Tibial nerve (tissue), 4 donors: ENCODE measurements at places on chromosomes 5 and 9. TPM values are rescaled to one million over a fixed set of nuclear protein-coding genes. Genes with fewer than 3 reads are reported as not detected.

Gene ANXA2R
- 7.3 TPM for total RNA-seq

Gene LOX
- total RNA-seq, result 15.3 TPM

Gene FBXL7
- total RNA-seq, result 33.6 TPM

- no peak for DNase-seq
Measured at GRCh38 chr9:90061187-90061586, 456.4 kb downstream of the GADD45G start.

DNA sequence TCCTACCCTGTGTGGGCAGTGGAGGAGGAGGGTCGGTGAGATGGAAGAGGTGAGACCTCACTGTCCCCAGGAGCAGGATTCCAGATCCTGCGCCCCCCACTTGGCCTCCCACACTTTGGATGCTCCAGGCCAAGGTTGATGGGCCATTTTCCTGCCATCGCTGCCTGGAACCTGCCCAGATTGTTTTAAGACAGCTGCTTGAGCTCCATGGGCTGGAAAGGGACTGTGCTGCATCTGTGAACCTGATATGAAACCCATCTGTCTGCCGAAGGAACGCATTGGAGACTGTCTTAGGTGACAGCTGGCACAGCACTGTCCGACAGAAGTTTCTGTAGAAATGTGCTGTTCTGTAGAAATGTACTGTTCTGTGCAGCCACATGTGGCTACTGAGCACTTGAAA, 72.7 kb upstream of the SLC25A48 start:
- DNase-seq, result no peak

GRCh38 chr5:105828821-105829220, 1841.9 kb downstream of the EFNA5 start:
- no peak for DNase-seq

GRCh38 chr5:87944553-87945285, 323.9 kb downstream of the TMEM161B start:
- no peak for DNase-seq

GRCh38 chr5:132322266-132322665, 28.1 kb downstream of the SLC22A4 start:
- no peak for DNase-seq

- no peak for DNase-seq
Measured at GRCh38 chr9:35001803-35002502, 12.4 kb downstream of the DNAJB5 start.

DNA sequence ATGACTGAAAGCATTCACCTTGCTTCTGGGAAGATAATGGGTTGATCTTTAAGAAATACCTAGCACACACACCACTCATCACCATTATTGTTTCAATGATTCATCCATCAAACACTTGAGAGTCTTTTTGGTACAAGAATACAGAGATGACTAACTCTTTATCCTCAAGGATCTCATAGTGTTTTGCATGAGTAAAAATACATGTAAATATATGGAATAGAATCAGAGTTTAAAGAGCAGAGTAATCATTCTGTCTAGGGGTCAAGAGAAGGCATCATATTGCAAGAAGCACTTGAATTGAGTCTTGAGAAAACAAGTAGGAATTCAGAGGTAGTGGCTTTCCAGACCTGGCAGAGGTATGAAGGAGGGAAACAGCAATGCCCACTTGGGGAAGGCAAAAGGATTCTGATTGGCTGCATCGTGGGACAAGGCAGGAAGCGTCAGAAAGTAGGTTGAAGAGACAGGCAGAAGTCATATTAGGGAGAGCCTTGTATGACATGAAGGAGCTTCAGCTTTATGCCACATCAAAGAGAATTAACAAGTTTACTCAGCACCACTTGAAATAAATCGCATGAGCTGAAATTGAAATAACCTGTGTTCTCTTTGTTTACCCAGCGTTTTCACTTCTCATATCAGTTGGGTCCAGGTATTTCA, 542.5 kb downstream of the TLE1 start:
- no peak for DNase-seq
